HFFc6 (cell line): ENCODE measurements at places on chromosomes 4 and X. TPM values are rescaled to one million over a fixed set of nuclear protein-coding genes. Genes with fewer than 3 reads are reported as not detected.

- no peak for DNase-seq
These were observed 63.6 kb downstream of the UPRT start for GRCh38 chrX:75337525-75337924.

GRCh38 chr4:182348779-182349326, 105.7 kb downstream of the TENM3 start:
- DNase-seq: no peak

DNA sequence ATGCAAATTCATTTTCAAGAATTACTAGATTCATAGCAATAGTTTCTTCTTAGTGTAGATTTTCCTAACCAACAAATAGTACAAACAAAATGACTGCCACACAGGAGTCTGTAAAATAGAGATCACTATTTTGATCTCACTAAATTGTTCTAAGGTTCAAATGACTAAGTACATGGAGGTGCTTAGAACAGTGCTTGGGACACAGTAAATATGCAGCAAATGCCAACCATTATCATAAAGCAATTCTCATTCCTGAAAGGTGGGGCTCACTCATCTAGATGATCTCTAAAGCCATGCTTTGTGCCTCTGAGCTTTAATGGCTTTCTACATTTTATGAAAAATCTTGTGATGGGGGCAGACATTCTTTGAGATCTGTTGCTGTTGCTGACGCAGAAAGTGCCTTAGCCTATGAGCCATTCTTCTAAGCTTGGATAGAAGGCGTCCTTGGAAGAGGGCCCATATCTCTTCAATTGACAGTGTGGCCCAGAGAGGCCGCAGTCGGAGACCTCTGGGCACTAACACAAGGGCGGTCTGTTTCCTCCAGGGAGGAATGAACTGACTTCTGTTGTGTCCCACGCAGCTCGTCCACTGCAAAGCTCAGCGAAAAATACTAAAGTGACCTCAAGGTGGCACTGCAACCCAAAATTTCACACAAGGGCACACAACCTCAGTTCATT, 23.5 kb downstream of the TLR10 start:
- peak; percentile 52 for DNase-seq

DNA sequence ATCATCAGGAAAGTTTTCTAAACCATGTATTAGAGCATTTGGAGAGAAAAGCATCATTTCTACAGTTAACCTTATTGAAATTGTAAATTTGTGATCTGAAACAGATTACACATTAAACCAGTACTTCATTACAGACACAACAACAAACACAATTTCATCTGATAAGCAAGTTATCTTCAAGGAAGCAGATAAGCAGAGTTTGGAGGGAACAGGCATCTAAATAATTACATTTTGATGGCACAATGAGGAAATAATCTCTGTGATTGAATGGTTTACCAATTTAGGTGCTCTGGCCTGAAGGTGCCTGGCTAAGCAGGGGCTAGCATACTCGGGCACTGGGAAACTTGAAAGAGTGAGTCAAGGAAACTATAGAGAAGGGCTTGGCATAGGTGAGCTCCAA, 619.8 kb downstream of the PACRGL start:
- DNase-seq: no peak

DNA sequence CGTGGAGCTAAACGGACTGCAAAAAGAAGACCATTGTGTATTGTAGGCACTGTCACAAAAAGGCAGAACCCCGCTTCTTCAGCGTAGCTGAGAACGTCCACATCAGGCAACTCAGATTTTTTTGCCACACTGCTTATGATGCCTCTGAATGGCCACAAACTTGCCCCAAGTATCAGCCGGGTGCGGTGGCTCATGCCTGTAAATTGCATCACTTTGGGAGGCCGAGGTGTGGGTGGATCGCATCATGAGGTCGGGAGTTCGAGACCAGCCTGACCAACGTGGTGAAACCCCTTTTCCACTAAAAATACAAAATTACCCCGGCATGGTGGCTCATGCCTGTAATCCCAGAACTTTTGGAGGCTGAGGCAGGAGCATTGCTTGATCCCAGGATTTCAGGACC, 14.9 kb upstream of the IL3RA start:
- DNase-seq: no peak

DNA sequence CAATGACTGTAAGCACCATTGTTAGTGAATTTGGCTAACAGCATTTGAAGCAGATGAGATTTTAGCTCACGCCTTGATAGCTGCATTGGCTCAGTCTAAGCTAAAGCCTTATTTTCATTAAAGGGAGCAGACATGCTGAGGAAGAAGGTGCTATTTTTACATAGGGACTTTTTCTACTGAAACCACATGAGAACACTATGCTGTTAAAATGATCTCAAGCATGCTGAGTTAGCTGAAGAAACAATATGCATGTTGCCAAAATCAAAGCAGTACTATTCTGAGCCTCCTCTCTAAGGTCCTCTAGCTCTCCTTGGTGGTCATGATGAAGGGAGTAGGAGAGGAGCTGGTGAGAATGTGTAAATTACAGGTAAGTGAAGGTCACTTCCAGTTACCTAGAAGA, 134.4 kb upstream of the JADE1 start:
- no peak for DNase-seq

- no peak for DNase-seq
These were observed 74.9 kb downstream of the NSG1 start for GRCh38 chr4:4461850-4462249.

GRCh38 chr4:26466578-26467270, 23.6 kb downstream of the CCKAR start:
- DNase-seq: no peak

DNA sequence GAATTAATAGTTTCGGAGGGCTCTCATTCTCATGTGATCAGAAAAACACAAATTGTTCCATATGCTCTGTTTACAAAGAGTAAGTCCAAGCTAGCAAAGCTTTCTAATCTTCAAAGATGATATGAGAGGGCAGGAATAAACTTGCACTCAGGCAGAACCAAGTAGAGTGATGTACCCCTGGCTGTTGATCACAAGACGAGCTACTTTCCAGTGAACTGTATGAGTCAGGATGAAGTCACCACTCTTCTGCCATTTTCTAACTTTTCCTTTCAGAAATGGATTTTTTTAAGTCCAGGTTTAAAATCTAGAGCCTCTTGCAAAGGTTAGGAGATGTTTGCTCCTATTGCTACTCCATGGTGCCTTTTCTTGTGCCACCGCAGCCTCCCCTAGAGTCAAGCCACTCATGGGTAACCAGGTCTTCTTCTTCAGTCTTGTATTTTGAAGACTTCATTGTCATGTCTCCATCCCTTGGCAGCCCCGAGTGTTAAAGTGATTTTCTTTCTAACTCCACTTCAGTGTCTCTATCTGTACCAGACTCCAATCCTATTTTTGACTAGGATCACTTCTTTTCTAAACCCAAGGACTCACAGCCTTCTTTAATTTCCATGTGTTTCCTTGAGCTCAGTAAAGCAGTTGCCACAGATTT, 171.9 kb upstream of the GALNT7 start:
- peak; percentile 27 for DNase-seq

DNA sequence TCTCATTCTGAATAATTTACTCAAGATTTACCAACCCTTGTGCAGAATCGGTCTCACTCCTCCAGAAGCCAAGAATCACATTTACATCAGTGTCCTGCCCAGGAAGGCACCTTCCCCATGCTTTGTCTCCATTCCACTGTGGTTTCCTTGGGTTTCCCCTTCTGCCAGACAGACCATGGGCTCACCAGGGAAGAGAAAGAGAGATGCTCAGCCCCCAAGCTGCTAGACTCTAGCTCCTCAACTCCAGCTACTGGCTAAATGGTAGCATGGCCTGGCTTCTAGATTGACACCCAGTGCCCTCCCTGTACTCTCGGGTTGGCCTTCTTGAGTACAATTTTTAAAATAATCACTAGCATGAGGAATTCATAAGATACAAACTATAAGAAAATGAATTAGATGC, 12.9 kb downstream of the TLR10 start:
- no peak for DNase-seq

DNA sequence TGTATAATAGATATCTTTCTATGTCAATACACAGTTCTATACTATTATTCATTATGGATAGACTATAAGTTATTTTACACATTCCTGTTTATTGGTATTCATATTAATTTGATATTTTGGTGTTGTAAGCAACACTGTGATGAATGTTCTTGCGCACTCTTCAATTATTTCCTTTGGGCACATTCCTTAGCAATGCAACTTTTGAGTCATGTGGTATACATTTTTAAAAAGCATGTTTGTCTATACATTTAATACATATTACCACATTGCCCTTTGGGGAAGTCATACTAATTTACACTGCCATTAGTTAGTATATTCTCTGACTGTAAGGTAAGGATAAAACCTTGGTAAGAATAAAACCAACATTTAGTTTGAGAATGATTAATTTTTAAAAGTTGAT, 21.0 kb downstream of the FRAS1 start:
- DNase-seq: no peak

- DNase-seq: no peak
These were observed 220.7 kb downstream of the CAMK2D start for GRCh38 chr4:113540859-113541258.

- no peak for DNase-seq
These were observed 3.9 kb upstream of the RRAGB start for GRCh38 chrX:55713631-55714030.

DNA sequence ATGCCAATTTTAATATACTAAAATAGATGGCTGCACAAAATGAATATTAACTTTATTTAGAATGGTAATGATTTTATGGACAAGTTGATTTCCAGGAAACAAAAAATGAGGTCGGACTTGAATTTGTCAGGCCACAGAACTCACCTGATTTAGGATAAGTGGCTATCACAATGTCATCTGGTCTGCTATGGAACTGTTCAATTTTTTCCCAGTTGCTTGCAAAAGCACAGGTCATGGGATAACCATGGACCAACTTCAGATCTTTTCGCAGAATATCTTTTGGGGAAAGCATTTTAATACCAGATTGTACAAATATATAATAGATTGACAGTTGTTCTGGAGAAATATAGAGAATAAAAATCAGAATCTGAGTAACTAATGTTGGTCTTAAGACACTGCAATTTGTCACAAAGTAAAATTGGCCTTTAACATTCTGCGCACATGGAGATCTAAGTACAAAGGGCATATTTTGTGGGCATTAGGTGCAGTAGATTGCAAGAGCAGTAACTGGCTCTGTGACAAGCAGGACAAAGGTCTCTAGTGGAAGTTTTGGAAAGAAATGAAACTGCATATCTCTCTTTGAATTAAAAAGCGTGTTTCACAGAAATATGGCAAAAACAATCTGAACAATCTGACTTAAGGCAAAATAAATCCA, 5.4 kb downstream of the SULT1B1 start:
- no peak for DNase-seq

DNA sequence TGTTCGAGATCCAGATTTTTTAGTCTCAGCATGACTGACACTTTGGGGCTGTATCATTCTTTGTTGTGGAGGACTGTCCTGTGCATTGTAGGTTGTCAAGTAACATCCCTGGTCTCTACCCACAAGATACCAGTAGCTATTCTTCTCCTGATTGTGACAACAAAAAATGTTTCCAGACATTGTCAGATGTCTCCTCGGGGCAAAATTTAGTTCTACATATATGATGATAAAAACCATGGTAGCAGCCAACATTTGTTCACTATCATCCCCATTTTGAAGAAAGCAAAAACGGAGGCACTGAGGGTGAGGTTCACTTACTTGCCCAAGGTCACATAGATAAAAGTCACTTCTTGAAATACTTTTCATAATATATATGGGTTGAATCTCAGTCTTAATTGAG, 11.3 kb downstream of the REPS2 start:
- DNase-seq: no peak

- DNase-seq: no peak
These were observed 413.4 kb downstream of the UBE2NL start for GRCh38 chrX:144297221-144297620.

- DNase-seq: no peak
These were observed 320.6 kb downstream of the MID1IP1 start for GRCh38 chrX:39121903-39122302.

- DNase-seq: no peak
These were observed at the start of gene SLITRK2 for GRCh38 chrX:145817331-145818185. SLITRK2 (plus strand) TSS chrX:145817829; CDS start chrX:145822426, 4,597 bp downstream.

DNA sequence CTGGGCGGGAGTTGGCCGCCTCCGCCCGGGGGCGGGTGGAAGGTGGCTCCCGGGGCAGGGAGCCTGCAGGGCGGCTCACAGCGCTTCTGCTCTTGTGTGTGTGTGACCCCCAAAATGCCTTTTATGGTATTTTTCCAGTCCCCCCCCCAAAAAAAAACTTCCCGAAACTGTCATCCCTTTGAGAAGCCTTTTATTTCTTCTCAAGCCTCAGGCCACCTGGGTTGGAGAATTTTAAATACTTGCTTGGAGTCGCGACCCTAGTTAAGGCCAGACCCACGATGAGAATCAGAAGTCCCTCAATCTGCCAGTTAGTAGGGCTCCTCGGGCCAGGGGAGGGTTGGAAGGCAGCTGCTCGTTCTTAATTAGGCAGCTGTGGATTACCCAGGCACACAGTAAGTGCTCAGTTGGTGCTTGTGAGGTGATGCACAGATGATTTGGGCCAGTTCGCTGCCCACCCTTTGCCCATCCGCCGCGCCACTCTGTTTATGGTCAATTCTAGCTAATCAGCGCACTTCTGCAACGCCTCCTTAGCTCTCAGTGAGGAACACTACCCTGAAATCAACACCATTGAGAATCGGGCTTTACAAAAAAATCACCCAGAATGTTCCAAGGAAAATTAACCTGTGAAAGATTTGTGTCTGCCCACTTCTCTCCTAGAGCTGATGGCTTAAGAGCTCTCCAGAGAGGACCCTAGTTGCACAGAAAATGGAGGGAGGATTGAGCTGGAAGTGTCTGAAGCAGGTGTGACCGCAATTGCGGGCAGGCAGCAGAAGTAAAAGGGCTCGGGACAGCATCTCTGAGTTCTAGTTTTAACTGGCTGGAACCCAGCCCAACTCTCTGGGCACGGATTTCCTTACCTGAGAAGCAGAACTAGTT, 648 bp upstream of the SCD5 start:
- DNase-seq: no peak

Gene FRAS1
- total RNA-seq: 1.9 to 8.3 TPM (median 6.8 TPM) in 3 replicates

Gene LRCH2
- 5.5 to 7.8 TPM (median 5.6 TPM) in 3 replicates for total RNA-seq

Gene VCX3A
- total RNA-seq: not detected in 3 replicates

Gene CABS1
- total RNA-seq: not detected in 3 replicates

Gene CLDN22
- not detected in 3 replicates for total RNA-seq

Gene LYAR
- 10.8 to 19.3 TPM (median 15.5 TPM) in 3 replicates for total RNA-seq

Gene HAND2
- total RNA-seq: 0.35 to 3.6 TPM (median 3.1 TPM) in 3 replicates

Gene ZNF711
- total RNA-seq: 0.05 TPM in 1 of 3 replicates, not detected in the others
